ENCODE measurements at places on chromosomes 2 and 18.

- DNase-seq, result no peak
These were observed 280.7 kb upstream of the HNRNPA3 start for GRCh38 chr2:176931588-176932563.

DNA sequence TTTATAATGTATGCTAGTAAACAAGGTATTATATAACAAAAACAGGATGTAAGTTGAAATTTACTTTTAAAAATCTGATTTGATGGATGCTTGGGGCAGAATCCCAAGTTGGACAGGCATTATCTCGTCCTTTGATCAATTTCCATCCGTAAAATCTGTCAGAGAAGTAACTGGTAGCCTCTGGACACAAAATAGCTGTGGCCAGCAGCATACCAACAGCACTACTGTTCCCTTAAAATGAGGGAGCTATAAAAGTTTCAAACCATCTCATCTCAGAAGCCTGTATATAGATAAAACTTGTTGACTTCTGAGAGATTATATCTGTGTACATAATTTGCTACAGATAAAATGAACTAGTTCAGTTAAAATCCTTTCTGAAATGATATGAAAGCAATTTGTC lies 14.7 kb upstream of the METAP1D start:
- DNase-seq, result no peak

DNA sequence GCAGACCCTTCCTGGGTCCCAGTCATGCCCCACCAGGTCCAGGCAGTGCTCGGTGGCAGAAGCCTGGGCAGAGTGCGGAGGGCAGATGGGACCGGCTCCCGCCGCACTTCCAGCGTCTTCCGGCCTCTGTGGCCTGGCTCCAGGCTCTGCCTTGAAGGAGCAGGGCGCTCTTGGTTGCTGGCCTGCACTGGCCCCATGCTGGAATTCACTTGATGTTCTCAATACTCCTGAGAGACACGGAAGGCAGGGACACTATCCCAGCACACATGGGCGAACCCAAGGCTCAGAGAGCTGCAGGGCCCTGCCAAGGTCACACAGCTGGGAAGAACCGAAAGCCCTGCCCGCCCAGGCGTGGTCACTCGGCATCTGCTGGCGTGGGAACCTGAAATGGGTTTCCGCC lies 87.6 kb upstream of the ODC1 start:
- no peak for DNase-seq

DNA sequence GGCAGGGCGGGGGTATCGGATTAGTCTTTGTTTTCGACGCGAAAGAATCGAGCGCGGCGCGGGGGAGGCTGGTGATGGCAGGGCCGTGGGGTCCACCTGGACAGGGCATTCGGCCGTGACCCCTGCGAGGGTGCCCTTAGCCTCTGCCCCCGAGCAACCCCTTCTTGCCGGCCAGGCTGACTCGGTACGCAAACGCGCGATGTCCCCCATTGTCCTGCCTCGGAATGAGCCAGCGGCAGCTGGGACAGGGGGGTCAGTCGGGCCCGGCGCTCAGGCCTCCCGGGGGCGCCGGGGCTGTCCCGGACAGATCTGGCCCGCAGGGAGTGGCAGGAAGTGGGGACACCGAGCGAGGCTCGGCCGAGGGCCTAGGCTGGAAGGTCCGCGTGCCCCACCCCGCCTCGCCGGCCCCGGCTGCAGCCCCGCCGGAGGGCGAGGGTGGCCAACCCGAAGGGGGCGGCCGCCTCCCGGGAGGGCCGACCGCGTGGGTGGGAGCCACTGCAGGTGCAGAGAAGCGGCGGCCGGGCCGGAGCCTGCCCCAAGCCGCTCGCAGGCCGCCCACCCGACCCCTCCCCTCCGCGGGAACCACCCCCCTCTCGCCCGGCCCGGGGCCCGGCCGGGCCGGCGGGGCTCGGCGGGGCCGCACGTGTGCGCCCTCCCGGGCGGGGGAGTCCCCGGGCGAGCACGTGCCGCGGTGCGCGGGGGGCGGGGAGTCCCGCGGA lies at the start of gene TET3:
TET3 (plus strand) TSS at position 708 of the 719 bp plus-strand sequence. CDS start 1,494 bp downstream, outside the sequence.
- no peak for DNase-seq

- no peak for DNase-seq
These were observed 61.0 kb upstream of the GPR45 start for GRCh38 chr2:105180491-105180972.

DNA sequence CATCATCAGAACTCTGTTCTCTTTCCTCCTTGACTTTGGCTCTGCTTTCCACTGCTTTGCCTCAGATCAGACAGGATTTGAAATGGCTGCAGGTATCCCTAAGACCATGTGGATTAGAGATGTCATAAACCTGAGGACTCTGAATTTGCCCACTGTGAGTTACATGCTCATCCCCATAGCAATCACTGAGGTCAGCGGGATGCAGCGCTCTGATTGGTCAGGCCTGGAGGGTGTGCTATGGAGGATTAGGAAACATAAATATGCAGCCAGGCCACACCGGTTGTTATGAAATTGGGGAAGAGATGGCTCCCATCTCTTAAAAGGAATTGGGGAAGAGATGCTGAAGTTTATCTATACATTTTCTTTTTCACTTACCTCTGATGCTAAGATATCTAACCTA lies 73.7 kb upstream of the DNAJC10 start:
- no peak for DNase-seq

DNA sequence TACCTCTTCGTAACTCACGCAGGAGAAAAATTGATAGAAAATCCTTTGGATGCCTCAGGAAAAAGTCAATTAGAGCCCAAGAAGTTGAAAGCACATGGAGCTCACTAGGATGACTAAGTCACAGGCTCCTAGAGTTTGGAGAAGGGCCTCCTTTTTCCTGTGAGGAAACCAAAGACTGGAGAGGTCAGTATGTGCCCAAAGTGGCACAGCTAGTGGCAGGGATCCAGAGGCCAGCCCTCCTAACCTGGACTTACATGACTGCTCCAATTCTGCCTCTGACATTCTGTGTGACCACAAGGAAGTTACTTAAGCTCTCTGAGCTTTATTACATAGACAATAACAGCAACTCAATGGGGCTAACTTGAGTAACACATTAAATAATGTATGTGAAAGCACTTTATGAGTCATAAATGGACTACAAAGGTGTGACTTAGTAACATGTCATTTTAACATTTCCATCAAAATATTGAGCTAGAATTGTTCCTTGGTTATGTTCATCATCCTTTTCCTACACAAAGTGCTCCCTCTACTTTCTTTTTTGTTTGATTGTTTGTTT lies 91.6 kb downstream of the DHRS9 start:
- DNase-seq, result no peak

DNA sequence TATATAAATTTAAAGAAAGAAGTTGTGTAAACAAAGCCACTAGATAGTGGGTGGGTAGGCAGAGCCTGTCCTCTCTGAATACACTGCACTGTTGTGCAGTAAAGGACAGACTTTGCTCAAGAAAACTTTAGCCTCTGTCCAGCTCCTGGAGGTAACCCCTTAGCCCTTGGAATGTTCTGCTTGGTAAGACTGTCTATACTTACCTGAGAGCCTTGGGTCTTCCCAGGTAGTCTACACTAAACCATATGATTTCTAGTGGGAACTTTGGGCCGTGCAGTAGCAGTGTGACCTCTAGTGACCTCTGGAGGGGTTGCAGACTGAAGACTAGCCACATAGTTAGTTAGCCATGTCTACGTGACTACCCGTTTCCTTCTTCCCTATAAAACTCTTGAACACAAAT lies 678.3 kb upstream of the NRXN1 start:
- DNase-seq, result no peak

- no peak for DNase-seq
These were observed 55.3 kb upstream of the HK2 start for GRCh38 chr2:74778381-74779264.

DNA sequence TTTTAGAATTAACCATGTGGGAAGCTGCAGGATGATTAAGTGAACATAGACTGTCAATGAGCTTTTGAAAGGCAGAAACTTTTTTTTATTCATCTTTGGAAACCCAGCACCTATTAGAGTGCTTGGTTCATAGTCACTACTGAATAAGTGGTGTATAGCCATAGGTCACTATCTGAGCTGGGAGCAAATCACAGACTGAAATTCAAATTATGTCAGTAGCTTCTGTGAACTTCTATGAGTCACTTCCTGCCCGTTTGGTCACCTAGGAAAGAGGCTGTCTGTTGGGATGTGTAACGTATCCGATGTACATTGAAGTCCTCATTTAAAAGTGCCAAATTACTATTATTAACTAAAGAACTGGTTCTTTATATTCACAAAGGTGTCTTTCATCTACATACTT lies 20.5 kb upstream of the SLC40A1 start:
- DNase-seq, result no peak

- no peak for DNase-seq
These were observed 8.9 kb upstream of the ASB18 start for GRCh38 chr2:236273126-236273525.

DNA sequence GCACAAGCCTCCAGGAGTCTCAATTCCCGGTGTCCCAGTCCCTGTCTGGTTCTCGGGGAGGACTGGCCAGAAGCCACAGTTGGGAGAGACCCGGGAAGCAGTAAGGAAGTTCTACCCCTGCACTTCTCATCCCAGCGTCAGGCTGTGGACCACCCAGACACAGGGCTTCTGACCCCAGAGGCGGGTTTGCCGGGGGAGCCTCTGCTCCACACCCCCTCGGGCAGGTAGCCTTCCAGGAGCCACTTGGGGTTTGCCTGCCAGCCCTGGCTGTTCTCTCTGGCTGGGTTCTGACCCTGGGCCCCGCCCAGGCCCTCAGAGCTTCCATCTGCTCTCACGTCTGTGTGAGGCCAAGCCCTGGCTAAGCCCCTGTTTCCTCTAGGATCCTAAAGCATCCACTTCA lies 94.4 kb upstream of the GPC1 start:
- DNase-seq, result no peak

GRCh38 chr2:66587216-66587615 lies 152.3 kb downstream of the MEIS1 start:
- DNase-seq, result no peak

- DNase-seq, result no peak
These were observed 41.8 kb downstream of the CIB4 start for GRCh38 chr2:26599387-26599786.

- DNase-seq, result no peak
These were observed 123.5 kb downstream of the LAMA3 start for GRCh38 chr18:23812546-23813440.

- no peak for DNase-seq
These were observed 37.5 kb upstream of the ANXA4 start for GRCh38 chr2:69704446-69704845.

DNA sequence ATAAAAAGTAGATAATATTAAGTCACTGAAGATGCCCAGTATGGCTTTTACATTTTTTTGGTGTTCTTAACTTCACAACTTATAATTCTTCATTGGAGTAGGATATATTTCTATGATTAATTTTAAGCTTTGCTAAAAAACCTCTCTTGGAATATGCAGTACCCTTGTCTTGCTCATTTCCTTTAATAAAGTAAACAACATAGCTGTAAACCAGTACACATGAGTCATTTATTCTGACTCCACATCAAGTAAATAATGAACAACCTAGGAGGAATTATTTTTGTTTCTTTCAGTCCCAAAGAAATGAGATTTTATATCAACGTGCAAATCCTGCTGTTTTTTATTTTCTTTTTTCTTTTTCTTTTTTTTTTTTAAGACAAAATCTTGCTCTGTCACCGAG lies 869.1 kb downstream of the CNTNAP5 start:
- no peak for DNase-seq

GRCh38 chr2:171134624-171135230 lies 26.0 kb downstream of the TLK1 start:
- DNase-seq, result no peak

GRCh38 chr2:10437806-10438205 lies 10.3 kb downstream of the ODC1 start:
- no peak for DNase-seq

DNA sequence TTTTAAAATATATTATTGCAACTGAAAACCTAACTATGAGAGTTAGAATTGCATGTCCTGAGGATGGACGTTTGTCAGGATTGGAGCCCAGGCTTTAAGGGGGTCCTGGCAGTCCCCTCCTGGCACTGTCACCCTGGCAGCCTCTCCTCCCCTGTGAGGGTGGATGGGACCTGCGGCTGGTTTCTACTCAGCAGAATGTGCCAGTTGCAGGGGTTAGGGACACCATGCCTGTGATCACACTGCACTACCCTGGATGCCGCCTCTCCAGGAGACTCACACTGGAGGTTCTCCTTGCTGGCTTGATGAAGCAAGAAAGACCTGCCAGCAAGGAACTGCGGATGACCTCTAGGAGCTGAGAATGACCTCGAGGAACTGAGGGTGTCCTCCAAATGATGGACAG lies 356.7 kb upstream of the MYT1L start:
- no peak for DNase-seq

DNA sequence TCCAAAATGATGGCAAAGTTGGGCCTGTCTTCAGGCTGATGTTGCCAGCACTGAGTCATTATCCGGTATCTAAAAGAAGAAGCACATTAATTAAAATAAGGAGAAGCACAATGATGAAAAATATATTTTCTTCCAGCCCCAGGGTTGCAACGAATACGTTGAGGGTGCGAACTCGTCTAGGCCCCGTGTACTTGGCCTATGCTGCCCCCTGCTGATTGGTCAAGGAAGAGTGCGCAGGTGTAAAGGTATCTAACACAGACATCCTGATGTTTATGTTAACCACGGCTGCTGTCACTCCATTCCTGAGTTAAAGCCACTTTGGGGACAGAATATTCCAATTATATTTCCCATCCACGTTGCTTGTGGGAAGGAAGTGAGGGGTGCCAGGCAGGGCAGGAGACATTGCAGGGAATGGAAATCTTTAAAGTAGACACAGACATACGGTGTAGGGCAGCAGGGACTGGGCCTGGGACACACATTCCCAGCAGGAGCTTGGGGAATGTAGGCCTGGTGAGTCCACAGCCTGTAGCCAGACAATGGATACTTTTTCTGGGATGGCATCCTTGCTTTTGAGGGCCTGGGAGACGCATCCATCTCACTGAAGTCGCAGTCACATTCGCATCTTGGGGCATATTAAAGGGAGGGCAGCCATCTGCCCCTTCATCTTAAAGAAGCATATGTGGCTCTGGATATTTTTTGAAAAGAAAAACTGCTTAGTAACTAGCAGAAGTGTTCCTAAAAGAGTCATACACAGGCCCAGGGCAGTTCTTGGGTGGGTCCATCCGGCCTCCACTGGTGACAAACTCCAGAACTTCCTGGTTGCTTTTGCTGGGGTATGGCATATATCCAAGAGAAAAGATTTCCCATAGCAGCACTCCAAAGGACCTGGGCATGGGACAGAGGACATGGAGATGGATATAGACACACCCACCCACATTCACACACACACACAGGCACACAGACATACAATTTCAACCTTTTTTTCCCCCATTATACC lies 81.9 kb downstream of the CLIP4 start:
- no peak for DNase-seq

DNA sequence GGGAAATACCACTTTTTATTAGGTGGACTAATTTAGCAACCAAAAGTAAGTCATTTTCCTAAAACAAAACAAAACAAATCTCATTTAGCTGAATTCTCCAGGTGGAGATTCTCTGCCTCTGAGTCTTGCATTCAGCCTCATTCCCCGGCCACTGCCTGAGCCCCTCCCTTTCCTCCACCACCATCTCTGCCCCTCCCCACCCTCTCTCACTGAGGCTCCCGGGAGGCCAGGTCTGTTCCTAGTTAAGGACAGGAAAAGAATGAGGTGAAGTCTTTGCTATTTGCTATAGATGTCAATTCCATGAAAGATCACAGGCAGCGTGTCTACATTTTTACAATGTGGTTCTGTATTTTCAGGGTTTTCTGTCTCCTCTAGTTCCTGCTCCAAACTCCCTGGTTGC lies 83.0 kb upstream of the SOX11 start:
- no peak for DNase-seq

Data from type B pancreatic cell (in vitro differentiated cells).